ENCODE measurements at places on chromosomes 11 and 22.

- DNase-seq, result no peak
These were observed 115.8 kb downstream of the MAML2 start for GRCh38 chr11:96227244-96227643.

- no peak for DNase-seq
These were observed 20.2 kb downstream of the CELF1 start for GRCh38 chr11:47532597-47533213.

- no peak for DNase-seq
These were observed 18.0 kb downstream of the NCAPD3 start for GRCh38 chr11:134205729-134206128.

- DNase-seq, result no peak
These were observed 47.2 kb downstream of the USP28 start for GRCh38 chr11:113828191-113828590.

- no peak for DNase-seq
These were observed 118.7 kb upstream of the B3GAT1 start for GRCh38 chr11:134530636-134531326.

- no peak for DNase-seq
These were observed 1.7 kb upstream of the OR10S1 start for GRCh38 chr11:123979311-123979710.

- DNase-seq, result no peak
These were observed 600 bp upstream of the RAB6A start for GRCh38 chr11:73761403-73761945.

DNA sequence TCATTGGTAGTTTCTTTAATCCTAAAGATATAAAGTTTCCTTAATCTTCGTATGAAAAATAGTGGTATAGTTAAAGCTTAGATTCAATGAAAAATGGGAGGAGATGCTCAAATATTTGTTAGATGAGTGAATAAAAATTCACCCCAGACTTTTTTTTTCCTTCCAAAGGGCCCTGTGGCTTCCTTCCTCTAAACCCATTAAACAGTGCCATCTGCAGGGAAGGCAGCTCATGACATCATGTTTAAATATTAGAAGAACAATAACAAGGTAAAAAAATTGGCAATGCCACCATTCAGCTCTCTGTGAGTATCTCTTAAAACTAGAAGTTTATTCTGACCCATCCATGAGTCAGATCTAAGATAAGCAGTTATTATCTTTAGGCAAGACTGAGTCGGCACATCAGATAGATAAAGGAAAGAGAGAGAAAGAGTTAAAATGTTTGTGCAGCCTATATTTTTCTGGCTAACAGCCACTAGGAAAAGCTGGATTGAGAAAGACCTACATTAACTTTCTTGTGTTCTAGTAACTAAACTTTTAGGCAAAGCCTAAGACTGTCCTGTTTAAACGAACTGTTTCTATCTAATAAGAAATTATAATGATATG is 19.1 kb upstream of the OOSP1 start:
- no peak for DNase-seq

GRCh38 chr22:24175160-24175808 is 6.0 kb upstream of the SUSD2 start:
- peak; percentile 68 for DNase-seq

DNA sequence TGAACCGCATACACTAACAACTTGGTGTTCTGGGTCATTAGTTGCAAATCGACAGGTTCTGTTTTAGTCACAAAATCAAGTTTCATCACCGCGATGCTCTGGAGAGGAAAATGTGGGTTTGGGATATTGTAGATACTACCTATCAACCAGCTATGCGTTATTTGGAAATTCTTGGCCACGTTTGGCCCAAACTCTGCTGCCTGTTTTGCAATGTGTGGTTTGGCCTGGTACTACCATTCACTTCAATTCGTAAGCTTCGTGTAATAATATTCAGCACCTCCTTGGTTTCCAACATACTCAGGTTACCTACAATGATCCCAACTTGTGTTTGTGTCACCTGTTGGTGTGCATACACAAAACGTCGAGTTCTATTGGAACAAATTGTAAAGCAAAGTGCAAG is 16.2 kb upstream of the ACER3 start:
- DNase-seq, result no peak

GRCh38 chr22:31354515-31354914 is 8.4 kb upstream of the PATZ1 start:
- no peak for DNase-seq

DNA sequence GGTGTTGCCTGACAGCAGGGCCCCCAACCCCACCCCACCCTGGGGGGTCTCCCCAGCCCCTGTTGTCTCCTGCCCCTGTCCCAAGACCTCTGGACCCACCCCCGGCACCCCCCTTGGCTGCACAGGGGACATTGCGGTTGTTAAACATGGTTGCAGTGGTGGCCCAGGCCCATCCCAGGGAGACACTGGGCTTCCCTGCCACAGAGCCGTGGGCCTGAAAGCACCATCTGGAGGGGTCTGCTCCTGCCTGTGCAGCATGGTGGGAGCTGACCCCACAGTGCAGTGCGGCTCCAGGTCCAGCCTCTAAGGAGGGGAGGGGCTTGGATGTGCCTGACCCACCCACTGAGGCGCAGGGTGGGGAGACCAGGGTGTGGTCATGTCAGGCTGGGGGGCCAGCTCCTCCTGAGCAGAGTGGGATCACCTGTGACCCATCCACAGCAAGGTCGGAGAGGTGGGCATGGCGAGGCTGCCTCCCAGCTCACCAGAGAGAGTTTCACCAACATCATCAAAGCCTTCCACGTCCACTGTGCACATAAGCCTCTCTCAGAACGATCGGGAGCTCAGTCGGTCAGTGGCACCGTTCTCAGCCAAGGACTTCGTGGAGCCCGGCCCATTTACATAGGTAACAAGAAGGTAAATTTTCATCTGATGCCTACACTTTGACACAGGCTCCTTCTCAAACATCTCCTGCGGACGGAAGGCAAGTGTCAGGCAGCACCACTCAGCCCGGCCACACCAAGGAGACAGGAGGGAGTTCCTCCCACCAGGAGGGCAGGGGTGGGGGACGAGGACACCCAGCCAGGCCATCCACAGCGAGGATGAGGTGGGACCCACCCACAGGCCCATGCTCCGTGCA is 201.1 kb downstream of the BRD1 start:
- no peak for DNase-seq

DNA sequence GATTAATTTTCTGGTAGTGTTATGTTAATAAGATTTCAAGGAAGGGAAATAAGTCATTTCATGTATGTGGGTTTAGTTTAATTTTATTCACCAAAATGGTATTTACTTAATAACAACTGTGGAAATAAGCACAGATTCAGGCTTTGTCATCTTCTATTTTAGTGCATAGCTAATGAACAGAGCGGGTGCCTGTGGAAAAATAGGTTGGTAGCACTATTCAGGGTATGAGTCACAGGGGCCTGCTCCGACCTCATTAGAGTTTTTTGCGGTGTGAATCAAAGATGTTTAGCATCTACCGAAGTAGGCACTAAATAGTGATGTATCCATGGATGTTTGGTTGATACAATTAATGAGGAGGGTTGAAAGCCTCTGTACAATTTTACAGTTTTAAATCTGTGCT is 78.2 kb downstream of the FAT3 start:
- no peak for DNase-seq

GRCh38 chr22:50526108-50526833 is 873 bp upstream of the SCO2 start:
- peak; percentile 86 for DNase-seq

- DNase-seq, result no peak
These were observed 20.1 kb upstream of the SIK2 start for GRCh38 chr11:111582163-111582562.

DNA sequence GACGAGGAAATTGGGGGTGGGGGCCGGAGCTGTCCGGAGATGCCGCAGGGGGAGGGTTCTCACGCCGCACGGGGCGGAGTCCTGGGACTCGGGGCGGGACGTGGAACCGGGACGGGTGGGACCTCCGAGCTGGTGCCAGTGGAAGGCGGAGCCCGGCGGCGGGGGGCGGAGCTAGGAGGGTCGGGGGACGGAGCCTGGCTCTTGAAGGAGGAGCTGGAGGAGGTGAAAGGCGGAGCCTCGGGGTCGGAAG is 271 bp downstream of the FKBP2 start:
- no peak for DNase-seq

- no peak for DNase-seq
These were observed 1232.2 kb downstream of the BRD1 start for GRCh38 chr22:48595511-48595905.

DNA sequence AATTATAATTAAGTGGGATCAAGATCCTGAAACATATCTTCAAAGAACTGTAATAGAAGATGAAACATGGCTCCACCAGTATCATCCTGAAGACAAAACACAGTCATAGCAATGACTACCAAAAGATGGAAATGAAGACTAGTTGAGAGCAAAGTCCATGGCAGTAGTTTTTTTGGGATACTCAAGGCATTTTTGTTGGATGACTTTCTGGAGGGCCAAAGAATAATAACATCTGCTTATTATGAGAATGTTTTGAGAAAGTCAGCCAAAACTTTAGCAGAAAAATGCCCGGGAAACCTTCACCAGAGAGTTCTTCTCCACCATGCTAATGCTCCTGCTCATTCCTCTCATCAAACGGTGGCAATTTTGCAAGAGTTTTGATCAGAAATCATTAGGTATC is 809.4 kb upstream of the RAG2 start:
- DNase-seq, result no peak

DNA sequence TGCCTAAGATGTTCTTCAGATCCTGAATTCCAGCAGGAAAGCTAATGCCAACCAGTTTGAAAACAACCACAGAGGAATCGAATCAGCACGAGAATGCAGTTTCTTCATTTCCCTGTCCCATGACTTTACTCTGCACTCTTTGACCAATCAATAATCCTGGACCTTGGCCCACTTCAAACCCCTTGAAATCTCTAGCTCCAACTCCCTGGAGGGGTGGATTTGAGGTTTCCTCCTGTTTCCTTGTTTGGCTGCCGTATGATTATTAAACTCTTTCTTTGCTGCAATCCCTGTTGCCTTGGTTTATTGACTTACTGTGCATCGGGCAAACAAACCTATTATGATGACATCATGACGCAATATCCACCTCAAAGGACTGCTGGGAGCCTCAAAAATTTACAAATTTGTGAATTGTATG is 109.3 kb downstream of the FBXO7 start:
- no peak for DNase-seq

- DNase-seq, result peak; percentile 34
These were observed 3.7 kb upstream of the KCNC1 start for GRCh38 chr11:17730608-17731462.

- no peak for DNase-seq
These were observed 20.1 kb downstream of the SOX6 start for GRCh38 chr11:16336204-16336603.

GRCh38 chr22:48151641-48152040 is 1389.2 kb downstream of the TBC1D22A start:
- no peak for DNase-seq

DNA sequence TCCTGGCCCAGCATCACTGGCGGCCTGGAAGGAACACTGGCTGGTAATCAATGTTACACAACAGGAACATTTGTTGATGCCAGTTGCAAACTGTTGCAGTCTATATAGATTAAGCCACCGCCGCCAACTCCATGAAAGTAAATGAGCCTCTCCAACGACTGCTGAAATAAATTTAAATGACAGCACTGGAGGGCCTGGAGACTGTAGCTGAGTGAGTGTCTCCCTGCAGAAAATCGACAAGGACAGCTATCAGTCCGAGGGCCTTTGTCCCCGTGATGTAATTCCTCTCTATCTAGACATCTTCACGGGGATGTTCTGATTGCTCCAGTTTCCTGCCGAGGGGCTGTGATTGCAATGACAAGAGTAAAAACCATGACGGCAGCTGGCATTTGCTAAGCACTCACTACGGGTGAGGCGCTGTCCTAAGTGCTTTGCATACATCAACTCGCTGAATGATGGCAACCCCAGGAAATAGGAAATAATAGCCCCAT is 120.4 kb downstream of the SEZ6L start:
- DNase-seq, result no peak

DNA sequence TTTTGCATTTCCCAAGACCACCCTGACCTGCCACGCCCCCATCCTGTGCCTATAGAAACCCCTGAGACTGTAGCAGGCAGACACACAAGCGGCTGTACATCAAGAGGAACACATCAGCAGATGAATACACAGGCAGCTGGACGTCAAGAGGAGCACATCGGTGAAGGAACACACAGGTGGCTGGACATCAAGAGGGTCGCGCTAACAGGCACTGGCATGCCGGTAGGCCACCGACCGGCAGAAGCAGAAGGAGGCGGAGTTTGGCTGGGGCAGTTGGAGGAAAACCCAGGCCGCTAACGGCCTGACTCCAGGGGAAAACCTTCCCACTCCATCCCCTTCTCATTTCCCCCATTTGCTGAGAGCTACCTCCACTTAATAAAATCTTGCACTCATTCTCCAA is 5.4 kb upstream of the IPO7 start:
- no peak for DNase-seq

GRCh38 chr11:87462171-87462570 is 424.4 kb downstream of the TMEM135 start:
- DNase-seq, result no peak

GRCh38 chr11:104009744-104010143 is 26.7 kb upstream of the DDI1 start:
- DNase-seq, result no peak

- no peak for DNase-seq
These were observed 10.0 kb downstream of the CDPF1 start for GRCh38 chr22:46240073-46240472.

DNA sequence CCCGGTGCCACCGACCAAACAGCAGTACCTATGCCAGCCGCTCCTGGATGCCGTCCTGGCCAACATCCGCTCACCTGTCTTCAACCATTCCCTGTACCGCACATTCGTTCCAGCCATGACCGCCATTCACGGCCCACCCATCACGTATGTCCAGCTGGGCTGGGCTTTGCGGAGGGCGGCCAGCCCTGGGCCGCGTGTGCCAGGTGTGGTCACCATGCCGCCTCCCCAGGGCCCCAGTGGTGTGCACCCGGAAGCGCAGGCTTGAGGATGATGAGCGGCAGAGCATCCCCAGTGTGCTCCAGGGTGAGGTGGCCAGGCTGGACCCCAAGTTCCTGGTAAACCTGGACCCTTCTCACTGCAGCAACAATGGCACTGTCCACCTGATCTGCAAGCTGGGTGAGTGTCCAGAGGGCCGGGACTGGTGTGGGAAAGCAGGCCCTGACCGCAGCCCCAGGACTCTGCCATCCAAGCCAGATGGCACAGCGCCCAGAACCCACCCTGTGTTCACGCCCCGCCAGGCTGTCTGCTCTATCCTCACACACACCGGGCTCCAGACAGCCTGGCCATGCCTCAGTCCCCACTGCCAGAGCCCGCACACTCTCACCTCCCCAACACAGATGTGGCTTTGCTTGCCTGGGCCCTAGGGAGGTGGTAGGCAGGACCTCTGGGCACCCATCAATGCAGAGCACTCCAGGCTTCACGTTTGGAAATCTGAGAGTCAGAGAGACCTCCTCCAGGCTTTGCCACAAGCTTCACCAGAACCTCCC is 77.6 kb downstream of the MED15 start:
- no peak for DNase-seq

GRCh38 chr11:27460158-27460978 is 12.2 kb downstream of the LGR4 start:
- no peak for DNase-seq
